ENCODE measurements at places on chromosomes 12 and 14.

GRCh38 chr14:22026527-22026926 is 352.9 kb upstream of the OR4E1 start:
- no peak for DNase-seq

- DNase-seq: no peak
Observed at GRCh38 chr12:42325326-42325652, 605 bp downstream of the ZCRB1 start.

DNA sequence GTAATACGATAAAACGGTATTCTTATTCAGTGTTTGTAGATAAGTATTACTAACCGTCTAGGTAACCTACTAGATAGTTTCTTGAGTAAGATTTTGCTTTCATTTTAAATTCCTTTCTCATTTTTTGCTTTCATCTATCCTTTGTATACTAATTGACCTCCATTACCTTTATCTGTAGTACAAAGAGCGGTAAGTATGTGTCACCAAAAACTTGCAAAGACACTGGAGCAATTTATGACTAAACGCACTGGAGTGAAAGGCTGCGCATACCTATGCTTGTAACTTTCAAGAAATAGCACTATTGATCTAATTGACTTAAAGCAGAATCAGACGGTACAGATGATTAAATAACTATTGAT is 1.7 kb downstream of the ARHGAP5 start:
- DNase-seq: no peak

- DNase-seq: peak; percentile 28
Observed at GRCh38 chr14:21069388-21070082, 569 bp upstream of the ARHGEF40 start.

- peak; percentile 64 for DNase-seq
Observed at GRCh38 chr14:23299211-23299957, 3.3 kb downstream of the PPP1R3E start.

- no peak for DNase-seq
Observed at GRCh38 chr12:28794211-28794610, 354.9 kb upstream of the FAR2 start.

GRCh38 chr12:50556273-50556672 is 51.5 kb downstream of the DIP2B start:
- DNase-seq: no peak

GRCh38 chr14:73742520-73743238 is 28.5 kb upstream of the PNMA1 start:
- DNase-seq: no peak

- DNase-seq: no peak
Observed at GRCh38 chr12:55675666-55676065, 32.0 kb downstream of the ITGA7 start.

DNA sequence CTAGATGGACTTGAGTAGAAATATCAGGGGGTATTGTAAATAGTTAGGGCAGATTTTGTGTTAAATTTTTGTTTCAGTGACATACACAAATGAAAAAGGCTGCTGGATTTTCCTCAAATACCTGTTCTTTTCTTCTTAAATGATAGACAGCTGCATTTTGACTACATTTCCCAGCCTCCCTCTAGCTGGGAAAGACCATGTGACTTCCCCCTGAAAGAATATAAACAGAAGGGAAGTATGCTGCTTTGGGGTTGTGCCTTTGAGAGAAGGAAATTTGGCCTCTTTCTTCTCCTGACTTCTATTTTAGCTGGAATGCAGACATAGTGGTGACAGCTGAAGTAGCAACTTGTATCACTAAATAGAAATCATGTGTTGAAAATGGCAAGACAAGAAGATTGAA is 476.1 kb upstream of the SYT1 start:
- peak; percentile 31 for DNase-seq

GRCh38 chr14:28577187-28577586 is 189.4 kb upstream of the FOXG1 start:
- DNase-seq: no peak

DNA sequence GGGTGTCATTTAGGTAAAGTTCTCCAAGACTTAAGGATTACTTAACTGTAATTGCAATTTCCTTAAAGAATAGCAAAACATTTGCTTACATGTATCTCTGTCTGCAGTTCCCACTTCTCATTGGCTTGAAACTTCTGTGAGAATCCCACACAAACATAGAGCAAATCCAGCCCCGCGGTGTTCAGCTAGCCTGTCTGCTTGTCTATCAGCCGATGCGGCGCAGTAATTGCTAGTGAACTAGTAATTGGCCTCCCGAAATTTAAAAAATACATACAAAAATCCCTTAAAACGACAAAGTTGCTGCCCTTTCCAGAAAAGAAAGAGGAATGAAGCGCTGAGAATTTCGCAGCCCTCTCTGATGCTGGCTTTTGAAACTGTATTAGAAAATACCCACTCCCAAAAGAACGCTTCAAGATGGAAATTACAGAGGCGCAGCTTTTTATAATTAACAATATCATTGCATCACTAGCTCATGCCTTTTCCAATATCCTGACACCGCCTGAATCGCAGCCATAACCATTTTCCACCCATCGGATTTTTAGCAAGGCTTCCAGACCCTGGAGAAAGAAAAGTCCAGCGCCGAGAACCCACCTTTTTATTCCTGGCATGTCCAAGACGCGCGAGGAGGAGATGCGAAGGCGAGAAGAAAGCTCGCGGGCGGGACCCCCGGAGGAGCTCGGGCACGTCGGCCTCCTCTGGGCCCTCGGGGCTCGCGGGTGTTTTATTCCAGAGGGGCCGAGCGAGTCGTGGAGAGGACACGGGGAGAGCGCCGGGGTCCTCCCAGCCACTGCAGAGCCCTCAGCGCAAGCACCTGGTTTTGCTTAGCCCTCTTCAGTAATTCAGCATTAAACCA is 646 bp downstream of the FBLN5 start:
- DNase-seq: peak; percentile 33

- peak; percentile 47 for DNase-seq
Observed at GRCh38 chr14:20469890-20470602, 840 bp downstream of the PNP start.

All from myocyte (in vitro differentiated cells).